ENCODE measurements at places on chromosomes 7 and 10.

DNA sequence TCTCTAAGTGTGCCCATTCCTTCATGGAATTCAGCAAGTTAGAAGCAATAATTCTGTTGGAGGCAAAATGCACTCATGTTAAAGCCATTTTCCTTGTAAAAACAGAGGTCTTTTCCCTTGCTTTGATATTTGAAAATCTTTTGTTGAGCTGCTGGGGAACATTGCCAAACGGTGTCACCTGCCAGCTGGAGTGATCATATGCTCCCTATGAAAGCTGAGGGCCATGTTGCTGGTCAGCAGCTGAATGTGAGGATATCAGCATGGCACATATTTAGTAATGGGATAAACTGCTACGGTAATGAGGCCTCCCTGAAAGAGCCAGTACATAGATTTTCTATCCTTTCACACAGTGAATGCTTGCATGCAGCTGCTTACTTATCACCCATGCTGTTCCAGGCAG is 224.3 kb downstream of the THSD7A start:
- DNase-seq: no peak

DNA sequence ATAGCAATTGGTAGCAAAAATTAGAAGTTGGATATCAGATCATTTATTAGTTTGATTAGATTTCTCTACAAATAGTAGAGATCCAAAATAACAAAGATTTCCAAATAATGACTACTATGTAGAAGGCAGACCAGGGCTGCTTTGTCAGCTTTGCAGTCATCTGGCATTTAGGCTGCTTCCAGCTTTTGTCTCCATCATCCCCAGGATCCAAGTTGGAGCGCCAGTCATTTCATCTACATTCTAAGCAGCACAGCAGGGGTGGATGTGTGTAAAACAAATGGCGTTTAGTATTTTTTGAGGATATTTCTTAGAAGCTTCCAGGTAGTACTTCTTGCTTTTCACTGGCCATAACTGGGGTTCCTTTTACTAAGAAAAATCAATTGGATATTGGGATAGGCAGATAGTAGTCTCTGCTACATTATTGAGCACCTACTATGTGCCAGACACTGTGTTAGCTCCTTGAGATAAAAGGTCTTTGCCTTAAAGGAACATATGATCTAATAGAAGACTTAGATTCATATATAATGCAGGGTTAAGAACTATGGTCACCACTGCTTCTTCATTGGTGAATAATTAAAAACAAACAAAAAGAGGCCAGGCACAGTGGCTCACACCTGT is 41.5 kb downstream of the TPST1 start:
- DNase-seq: no peak

- no peak for DNase-seq
These were observed 148.2 kb downstream of the RAPGEF5 start for GRCh38 chr7:22208799-22209198.

GRCh38 chr10:101020427-101021075 is 10.4 kb downstream of the PDZD7 start:
- DNase-seq: no peak

All from NCI-H2171 treated with DMSO at 0.1 percent for 48 hours (cell line).